ENCODE measurements at places on chromosomes 1 and 21.

- DNase-seq: no peak
Measured at GRCh38 chr21:19553919-19554615, 1150.5 kb upstream of the TMPRSS15 start.

GRCh38 chr1:162500805-162501204 lies 3.2 kb downstream of the UHMK1 start:
- DNase-seq: no peak

GRCh38 chr1:47442202-47442601 lies 4.4 kb downstream of the FOXD2 start:
- DNase-seq: no peak

- no peak for DNase-seq
Measured at GRCh38 chr1:107821340-107821739, 143.6 kb downstream of the VAV3 start.

DNA sequence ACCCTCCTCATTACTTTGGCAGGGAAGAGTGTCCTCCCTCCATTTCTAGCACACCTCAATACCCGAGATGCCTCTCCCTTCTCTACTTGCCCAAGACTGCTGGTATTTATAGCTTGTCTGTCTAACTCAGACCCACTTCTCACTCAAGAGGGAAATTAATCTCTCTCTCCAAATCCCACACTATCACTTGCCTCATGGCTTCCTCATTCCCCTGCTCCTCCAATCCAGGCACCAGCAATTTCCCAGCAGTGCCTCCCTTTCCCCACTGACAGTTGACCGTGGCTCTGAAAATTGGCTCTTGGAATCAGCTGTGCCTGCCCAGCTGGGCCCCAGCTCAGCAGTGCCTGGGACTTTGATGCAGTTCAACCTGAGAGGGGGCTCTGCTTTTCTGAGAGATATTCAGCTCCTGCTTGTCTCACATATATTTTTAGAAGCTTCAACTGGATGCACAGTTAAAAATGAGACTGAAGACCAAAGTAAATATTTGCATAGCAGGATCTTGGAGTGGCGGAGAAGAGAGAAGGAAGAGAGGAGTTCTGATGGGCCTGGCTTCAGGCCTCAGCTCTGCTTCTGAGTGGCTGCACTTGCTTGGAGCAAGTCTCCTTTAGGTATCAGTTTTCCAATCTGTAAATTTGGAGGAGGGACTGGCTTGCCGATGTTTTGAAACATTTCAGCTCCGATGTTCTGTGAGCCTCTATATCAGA lies 81.1 kb upstream of the SPATA6 start:
- no peak for DNase-seq

- no peak for DNase-seq
Measured at GRCh38 chr1:20727746-20728316, 4.7 kb downstream of the SH2D5 start.

DNA sequence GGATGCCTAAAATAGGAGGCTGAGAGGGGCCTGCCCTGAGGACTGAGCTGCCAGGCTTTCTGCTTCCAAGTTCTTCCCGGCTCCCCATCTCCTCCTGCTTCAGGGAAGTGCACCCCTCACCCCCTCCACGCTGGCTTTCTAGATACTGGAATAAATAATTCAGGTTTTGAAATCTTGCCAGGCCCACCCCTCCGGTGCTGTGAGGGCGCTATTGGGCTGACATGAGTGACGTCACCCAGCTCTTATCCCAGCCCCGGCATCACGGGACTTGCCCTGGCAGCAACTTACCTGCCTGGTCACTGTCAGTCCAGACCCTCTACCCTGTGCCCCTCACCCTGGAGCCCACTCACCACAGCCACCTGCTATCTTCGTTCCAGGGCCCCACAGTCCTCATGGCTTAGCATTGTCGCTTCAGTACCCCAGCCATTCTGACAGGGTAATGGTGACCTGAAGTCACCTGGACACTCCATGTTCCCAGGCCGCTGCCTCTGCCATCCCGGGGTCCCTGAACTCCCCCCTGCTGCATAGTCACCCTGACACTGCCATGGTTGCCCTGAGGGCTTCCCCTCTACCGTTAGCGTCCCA lies 819 bp upstream of the GPR3 start:
- no peak for DNase-seq

DNA sequence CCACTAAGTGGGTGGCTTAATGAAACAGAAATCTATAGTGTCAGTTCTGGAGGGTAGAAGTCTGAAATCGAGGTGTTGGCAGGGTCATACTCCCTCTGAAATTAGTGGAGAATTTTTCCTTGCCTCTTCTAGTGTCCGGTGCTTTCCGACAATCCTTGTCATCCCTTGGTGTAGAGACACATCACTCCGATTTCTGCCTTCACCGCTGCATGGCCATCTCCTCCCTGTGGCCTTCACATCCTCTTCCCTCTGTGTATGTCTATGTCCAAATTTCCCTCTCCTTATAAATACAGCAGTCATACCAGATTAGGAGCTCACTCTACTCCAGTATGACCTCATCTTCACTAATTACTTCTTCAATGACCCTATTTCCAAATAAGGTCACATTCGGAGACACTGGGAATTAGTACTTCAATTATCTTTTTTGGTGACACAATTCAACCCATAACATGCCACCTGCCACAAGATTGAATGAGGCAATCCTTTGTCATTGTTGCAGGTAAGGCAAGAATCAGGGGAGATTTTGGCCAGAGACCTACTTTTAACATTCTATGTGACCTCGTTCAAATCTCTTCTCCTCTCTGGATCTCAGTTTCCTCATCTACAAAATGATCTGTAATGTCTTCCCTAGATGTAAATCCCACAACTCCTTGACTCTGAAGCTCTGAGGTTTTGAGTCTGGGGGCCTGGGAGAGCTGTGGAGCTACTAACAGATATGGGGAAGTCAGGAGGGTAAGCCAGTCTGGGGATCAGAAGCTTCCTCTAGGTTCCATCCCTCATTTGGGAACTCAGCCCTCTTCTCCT lies 16.1 kb downstream of the NAV1 start:
- DNase-seq: no peak
